PC-3 (cell line): ENCODE measurements at places on chromosomes 13 and 19.

DNA sequence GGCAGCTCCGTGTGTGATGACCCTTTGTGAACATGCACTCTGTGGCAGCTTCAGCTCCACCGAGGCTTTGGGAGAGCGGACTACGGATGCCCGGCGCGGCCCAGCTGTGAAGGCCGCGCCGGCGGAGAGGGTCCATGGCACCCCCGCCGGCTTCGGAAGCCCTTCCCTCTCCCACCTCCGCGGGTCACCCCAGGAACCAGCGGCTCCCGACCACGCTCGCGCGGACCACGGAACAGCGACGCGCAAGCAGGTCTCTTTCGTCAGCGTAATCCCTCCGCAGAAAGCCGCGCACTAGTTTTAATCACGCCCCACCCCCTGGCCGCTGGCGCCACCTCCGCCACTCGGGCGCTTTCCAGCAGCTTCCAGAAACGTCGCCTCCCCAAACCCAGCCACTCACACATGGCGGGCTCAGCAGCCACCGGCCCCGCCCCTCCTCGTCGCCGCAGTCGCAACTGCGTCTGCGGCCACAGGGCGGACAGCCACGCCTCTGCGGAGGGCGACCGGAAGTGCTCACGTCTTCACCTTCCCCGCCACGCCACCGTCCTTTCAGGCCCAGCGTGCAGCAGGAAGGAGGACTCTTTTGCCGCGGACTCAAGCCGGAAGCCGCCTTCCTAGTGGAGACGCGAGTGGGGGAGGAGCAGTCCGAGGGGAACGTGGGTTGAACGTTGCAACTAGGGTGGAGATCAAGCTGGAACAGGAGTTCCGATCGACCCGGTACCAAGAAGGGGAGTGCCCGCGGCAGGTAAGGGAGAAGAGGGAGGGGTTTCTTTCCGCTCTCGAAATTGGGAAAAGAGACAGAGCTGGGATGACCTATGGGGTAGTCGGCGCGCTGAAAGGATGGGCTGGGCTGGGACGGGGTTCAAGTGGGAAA is at the start of gene USPL1:
TSS of gene USPL1 (plus strand) at position 606 of the 871 bp plus-strand sequence. CDS start 3,221 bp downstream, outside the sequence.
- DNase-seq: peak; percentile 96

DNA sequence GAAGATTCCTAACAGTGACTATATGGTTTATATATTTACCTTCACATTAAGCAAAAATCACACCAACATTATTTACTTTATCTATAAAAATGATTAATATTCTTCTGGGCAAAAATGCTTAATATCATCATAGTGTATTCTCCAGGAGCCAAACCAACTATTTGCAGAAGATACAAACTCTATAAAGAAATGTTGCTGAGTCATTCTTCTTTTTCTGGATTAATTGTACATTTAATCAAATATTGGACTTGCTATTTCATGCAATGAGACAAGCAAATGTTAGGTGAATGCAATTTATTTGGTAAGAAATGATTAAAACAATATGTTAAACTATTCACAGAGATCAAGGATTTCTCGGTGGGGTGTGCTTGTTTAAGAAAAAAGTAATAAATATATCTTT is 1075.8 kb downstream of the PCDH9 start:
- no peak for DNase-seq

- no peak for DNase-seq
Observed at GRCh38 chr19:37079238-37079637, 1.0 kb downstream of the ZNF420 start.

GRCh38 chr13:111924678-111925075 is 142.3 kb upstream of the SOX1 start:
- DNase-seq: no peak

DNA sequence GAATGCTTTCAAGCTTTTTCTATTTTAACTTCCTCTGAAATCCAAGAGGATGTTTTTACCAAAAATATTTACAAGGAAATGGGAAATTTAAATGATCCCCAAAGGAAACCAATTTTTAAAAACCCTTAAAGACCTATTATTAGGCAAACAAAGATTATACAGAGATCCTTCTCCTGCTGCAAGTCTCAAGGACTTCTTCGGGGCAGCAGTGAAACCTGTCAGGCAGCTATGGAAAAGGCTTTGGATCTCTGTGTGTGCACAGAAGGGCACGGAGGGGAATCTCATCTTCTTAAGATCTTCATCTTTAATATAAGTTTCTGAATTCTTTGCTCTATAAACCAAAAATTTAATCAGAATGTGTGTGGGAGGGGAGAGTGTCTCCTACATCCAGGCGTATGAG is 36.0 kb upstream of the CLDN10 start:
- DNase-seq: no peak

- peak; percentile 72 for DNase-seq
Observed at GRCh38 chr19:14023404-14024235, 4.3 kb upstream of the RLN3 start.

GRCh38 chr13:80562433-80563156 is 221.7 kb upstream of the SPRY2 start:
- peak; percentile 5 for DNase-seq

DNA sequence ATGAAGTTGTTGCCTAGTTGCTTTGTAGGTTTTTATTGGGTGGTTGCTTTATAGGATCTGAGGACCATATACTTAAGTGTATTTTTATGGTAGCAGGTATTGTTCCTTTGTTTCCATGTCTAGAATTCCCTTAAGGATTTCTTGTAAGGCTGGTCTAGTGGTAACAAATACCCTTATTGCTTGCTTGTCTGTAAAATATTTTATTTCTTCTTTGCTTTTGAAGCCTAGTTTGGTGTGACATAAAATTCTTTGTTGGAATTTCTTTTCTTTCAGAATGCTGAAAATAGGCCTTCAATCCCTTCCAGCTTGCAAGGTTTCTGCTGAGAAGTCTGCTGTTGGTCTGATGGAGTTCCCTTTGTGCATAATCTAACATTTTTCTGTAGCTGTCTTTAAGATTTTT is 18.1 kb upstream of the ZSCAN5A start:
- no peak for DNase-seq

GRCh38 chr19:55257461-55258420 is 1.1 kb downstream of the PPP6R1 start:
- peak; percentile 71 for DNase-seq

- DNase-seq: peak; percentile 92
Observed at GRCh38 chr13:75365724-75366173, 116.2 kb downstream of the TBC1D4 start.

- DNase-seq: no peak
Observed at GRCh38 chr13:97491452-97491851, 57.5 kb downstream of the RAP2A start.

GRCh38 chr19:58338825-58339558 is 12.2 kb downstream of the ZSCAN22 start:
- DNase-seq: peak; percentile 38

GRCh38 chr13:38819053-38819452 is 132.2 kb downstream of the FREM2 start:
- no peak for DNase-seq

DNA sequence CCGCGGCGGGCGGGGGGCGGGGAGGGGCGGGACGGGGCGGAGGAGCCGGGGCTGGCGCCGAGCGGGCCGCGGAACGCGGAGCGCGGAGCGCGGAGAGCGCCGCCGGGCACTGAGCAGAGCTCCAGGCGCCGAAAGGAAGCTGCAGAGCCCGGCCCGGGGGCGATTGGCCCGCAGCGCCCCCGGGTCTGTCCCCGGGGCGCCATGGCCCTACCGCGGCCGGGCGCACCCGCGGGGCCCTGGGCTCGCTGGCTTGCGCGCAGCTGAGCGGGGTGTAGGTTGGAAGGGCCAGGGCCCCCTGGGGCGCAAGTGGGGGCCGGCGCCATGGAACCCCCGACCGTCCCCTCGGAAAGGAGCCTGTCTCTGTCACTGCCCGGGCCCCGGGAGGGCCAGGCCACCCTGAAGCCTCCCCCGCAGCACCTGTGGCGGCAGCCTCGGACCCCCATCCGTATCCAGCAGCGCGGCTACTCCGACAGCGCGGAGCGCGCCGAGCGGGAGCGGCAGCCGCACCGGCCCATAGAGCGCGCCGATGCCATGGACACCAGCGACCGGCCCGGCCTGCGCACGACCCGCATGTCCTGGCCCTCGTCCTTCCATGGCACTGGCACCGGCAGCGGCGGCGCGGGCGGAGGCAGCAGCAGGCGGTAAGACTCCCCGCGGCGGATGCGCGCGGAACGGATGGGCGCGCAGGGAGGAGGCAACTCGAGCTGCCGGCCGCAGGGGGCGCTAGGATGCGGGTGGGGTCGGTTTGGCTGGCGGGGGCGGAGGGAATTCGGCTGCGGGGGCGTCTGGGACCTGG is at the start of gene PDE4A:
TSS of gene PDE4A (plus strand) at position 95 of the 796 bp plus-strand sequence. CDS start at position 322, 227 bp downstream.
- DNase-seq: peak; percentile 33

DNA sequence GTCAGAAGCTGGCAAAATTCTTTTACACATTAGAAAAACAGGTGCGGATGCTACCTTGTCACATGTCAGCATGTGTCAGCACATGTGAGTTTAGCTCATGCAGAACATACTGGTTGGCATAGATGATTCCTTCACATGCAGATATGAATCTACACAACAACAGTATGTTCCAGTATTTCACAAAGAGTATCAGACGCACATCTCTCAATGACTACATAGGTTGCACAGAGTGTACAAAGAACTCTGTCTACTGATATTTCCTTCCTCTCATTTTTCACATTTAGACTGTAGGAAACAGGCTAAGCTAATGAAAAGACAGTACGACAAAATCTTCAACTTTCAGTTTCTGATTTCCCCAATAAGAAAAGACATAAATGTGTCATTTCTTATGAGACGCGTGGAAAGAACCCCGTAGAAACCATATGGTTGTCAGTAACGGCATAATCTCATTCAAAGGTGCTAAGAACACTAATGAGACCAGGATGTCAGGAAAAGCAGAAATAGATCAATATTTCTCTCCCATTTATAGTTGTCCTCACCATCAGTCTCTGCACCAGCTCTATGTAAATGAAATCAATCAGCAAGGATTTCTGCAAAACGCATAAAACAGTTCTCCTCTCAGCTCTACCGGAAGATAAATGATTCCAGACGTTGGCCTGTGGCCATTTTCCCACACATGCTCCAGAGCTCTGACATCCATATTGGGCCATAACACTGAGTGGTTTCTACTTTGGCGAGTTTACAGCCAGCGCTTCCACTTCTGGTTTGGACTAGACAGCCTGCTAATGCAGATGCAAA is 81.2 kb downstream of the STARD13 start:
- no peak for DNase-seq

- no peak for DNase-seq
Observed at GRCh38 chr13:100958831-100959230, 284.2 kb upstream of the TMTC4 start.

DNA sequence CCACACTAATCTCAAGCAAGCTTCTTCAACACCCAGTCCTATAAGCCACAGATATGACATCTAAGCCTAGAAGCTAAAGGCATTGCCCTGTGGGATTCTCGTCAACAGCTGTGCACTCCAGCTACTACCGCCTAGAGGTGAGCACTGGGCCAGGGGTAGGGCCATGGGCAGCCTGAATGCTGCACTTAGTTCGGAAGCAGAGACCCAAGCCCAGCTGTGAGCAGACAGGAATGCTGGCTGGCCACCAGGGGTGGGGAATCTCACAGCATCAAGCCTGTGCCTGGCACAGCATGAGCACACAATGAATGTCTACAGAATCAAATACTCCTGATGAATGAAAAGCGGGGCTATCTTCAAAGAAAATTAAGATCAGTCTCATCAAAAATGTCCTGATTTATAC is 167.5 kb upstream of the UBL3 start:
- DNase-seq: no peak

DNA sequence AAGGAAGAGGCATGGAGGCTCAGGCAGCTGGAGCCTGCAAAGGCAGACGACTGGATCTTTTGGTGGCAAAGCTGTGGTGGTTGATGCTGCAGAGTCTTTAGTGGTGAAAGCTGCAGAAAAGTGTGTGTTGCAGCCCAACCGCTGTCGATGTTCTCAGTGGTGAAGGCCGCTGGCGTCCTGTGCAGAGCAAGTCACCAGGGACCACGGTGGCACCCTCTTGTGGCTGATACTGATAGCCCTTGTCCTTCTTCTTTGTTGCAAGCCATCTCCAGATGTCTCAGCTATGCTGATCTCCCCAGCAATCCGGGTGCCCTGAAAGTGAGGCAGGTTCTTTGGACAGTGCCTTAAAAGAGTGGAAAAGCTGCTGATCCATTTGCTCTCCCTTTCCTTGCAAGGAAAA is 610.9 kb upstream of the PCDH9 start:
- no peak for DNase-seq

DNA sequence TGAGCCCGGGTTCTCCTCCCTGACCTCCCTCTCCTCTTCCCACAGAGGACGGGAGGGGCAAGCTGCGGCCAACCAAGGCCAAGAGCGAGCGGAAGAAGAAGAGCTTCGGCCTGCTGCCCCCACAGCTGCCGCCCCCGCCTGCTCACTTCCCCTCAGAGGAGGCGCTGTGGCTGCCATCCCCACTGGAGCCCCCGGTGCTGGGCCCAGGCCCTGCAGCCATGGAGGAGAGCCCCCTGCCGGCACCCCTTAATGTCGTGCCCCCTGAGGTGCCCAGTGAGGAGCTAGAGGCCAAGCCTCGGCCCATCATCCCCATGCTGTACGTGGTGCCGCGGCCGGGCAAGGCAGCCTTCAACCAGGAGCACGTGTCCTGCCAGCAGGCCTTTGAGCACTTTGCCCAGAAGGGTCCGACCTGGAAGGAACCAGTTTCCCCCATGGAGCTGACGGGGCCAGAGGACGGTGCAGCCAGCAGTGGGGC is 162.2 kb downstream of the KDM4B start:
- DNase-seq: no peak

DNA sequence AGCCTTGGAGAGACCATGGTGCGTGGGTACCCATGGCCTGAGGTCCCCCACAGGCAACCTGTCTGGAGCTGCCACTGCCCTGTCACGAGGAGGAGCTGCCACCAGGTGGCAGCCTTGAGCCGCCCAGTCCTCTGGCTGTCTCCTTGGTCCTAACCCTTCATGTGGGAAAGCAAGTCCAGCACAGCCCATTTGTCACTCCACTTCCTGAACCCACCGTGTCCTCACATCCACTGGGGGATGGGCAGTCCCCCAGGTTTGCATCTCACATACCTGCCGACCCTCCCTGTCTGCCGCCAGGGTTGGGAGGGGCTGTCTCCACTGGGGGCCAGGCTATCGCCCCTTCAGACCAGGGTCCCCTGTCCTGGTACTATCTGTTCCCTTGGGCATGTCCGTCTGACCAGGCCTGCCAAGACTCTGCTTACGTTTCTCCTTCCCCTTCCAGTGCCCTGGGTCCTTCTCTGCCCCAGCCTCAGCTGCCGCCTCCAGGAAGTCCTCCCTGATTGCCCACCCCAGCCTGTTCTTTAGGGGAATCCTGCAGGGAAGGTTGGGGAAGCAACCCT is 4.5 kb downstream of the FAM174C start:
- DNase-seq: peak; percentile 83

DNA sequence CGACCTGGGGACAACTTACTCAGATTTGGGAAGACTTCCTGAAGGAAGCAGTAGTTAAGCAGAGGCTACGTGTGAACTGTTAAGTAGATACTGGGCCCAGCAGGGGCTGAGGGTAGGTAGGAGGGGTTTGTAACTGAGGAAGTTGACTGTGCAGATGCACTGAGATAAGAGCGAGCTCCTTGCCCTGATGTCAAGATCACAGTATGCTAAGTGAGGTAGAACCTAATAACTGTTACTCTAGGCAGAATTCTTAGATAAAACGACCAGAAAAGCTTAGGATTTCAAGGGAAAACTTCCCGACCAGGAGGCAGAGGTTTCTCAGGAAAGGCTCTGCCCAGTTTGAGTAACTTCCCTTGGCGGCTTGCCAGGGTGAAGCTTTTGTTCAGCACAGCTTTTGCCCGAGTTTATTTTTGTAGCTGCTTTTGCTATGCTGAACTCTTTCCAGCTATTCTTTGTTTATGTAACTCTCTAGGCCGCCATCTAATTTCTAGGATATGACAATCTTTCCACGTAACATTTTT is 632.1 kb downstream of the DIAPH3 start:
- DNase-seq: peak; percentile 77

- no peak for DNase-seq
Observed at GRCh38 chr13:73828811-73829210, 305.4 kb downstream of the KLF12 start.

- no peak for DNase-seq
Observed at GRCh38 chr13:60162096-60162495, 1.6 kb downstream of the DIAPH3 start.
